ENCODE measurements at places on chromosomes 11 and 22. TPM values are rescaled to one million over a fixed set of nuclear protein-coding genes. Genes with fewer than 3 reads are reported as not detected.

GRCh38 chr11:59689015-59689414, 20.2 kb upstream of the PATL1 start:
- no peak for DNase-seq
- H3K4me1 ChIP-seq = no peaks in the 10 kb centered on the region
- no peak overlapping the region for H3K4me3 ChIP-seq

DNA sequence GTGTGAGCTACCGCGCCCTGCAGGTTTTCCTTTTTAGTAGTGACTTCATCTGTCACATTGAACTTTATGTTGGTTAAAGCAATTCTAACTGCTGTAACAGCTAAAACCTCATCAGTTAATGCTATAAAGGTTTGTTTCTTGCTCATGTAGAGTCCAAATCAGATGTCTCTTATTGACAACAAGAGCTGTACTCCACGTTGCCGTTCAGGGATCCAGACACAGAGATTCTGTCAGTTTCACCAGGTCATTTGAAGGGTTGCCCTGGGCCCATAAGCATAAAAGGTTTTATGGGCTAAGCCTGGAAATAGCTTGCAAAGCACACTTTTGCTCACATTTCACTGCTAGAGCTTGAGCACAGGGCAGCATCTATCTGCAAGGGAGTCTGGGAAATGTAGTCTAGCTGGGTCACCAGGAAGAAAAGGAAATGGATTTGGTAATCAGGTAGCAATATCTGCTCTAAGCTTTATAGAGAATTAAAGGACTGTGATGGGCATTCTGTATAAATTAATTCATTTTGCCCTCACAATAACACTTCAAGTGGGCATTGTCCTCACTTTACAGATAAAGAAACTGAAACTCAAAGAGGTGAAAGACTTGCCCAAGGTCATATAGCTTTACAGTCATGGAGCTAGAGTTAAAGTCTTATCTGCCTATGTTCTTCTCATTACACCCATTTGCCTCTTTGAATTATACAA, 25.2 kb upstream of the PTPRJ start:
- H3K4me3 ChIP-seq = no peak overlapping the region
- no peak overlapping the region for H3K27ac ChIP-seq
- no peak for DNase-seq
- H3K27me3 ChIP-seq = no peaks in the 10 kb centered on the region
- H3K36me3 ChIP-seq = no peaks in the 10 kb centered on the region

GRCh38 chr11:90243534-90243933, 20.7 kb upstream of the CHORDC1 start:
- no peak overlapping the region for H3K4me3 ChIP-seq
- H3K27ac ChIP-seq = no peak overlapping the region
- H3K36me3 ChIP-seq = no peaks in the 10 kb centered on the region
- peaks cover 21% of the 10 kb centered on the region for H3K4me1 ChIP-seq
- peaks cover 3% of the 10 kb centered on the region for H3K27me3 ChIP-seq

Gene SMIM38
- total RNA-seq = not detected

Gene SLC22A6
- total RNA-seq = not detected

DNA sequence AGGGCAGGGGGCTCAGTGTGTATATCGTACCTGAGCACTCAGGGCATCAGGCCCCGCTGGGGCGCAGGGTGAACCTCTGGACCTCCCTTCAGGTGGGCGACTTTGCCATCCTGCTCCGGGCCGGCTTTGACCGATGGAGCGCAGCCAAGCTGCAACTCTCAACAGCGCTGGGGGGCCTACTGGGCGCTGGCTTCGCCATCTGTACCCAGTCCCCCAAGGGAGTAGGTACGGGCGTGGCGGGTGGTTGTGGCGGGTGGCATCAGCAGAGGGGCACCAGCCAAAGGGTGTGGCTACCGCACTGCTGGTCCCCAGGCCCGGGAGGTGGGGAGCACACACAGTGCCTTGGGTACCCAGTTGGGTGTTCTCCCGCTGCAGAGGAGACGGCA, 6.3 kb downstream of the SLC39A13 start:
- H3K4me3 ChIP-seq = no peak overlapping the region
- H3K27ac ChIP-seq = no peak overlapping the region
- H3K36me3 ChIP-seq = peaks cover 16% of the 10 kb centered on the region
- no peak for DNase-seq

Gene FZD4
- 71.5 TPM for total RNA-seq

Gene WNT11
- total RNA-seq = 3.6 TPM

DNA sequence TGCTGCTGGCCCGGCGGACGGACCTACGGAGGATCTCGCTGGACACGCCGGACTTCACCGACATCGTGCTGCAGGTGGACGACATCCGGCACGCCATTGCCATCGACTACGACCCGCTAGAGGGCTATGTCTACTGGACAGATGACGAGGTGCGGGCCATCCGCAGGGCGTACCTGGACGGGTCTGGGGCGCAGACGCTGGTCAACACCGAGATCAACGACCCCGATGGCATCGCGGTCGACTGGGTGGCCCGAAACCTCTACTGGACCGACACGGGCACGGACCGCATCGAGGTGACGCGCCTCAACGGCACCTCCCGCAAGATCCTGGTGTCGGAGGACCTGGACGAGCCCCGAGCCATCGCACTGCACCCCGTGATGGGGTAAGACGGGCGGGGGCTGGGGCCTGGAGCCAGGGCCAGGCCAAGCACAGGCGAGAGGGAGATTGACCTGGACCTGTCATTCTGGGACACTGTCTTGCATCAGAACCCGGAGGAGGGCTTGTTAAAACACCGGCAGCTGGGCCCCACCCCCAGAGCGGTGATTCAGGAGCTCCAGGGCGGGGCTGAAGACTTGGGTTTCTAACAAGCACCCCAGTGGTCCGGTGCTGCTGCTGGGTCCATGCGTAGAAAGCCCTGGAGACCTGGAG, 74.1 kb downstream of the LRP5 start:
- H3K4me1 ChIP-seq = peaks cover 9% of the 10 kb centered on the region
- H3K4me3 ChIP-seq = no peak overlapping the region
- no peak overlapping the region for H3K27ac ChIP-seq
- H3K36me3 ChIP-seq = peaks cover 14% of the 10 kb centered on the region
- no peak for DNase-seq

Gene FUT4
- 6.3 TPM for total RNA-seq
